ENCODE measurements at places on chromosomes 12 and 14. TPM values are rescaled to one million over a fixed set of nuclear protein-coding genes. Genes with fewer than 3 reads are reported as not detected.

DNA sequence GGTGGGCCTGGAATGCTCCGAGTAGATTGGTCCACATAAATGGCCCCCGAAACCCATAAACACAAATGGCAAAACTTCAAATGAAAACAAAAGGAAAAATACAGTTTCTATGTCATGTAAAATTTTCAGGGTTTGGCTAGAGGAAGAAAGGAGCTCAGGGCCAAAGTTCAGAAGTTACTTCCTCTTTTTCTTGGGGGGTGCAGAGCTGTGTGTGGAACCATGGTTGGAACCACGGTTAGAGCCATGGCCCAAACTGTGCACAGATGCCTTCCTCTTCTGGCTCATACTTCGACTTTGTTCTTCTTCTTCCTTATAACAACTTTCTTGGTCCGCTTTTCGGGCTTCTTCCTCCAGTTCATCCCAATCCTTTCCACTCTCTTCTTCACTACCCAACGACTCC is 51.7 kb downstream of the MGST1 start:
- no peak for DNase-seq

- no peak for DNase-seq
Observed at GRCh38 chr12:129002427-129002826, 149.1 kb downstream of the GLT1D1 start.

CCDC175 gene
- not detected for total RNA-seq

C1R gene
- 650 TPM for total RNA-seq

GAPDH gene
- total RNA-seq = 6,255 TPM

Data from fibroblast of lung (primary cell).